Activated CD8-positive, alpha-beta memory T cell treated with anti-CD3 and anti-CD28 coated beads for 48 hours (primary cell): ENCODE measurements at places on chromosomes 2 and 18.

DNA sequence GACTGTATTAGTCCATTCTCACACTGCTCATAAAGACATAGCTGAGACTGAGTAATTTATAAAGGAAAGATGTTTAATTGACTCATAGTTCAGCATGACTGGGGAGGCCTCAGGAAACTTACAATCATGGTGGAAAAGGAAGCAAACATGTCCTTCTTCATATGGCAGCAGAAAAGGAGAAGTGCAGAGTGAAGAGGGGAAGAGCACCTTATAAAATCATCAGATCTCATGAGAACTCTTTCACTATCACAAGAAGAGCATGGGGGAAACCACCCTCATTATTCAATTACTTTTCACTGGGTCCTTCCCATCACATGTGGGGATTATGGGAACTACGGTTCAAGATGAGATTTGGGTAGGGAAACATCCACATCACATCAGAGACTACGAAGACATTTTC, 43.0 kb upstream of the CAVIN2 start:
- DNase-seq = no peak

DNA sequence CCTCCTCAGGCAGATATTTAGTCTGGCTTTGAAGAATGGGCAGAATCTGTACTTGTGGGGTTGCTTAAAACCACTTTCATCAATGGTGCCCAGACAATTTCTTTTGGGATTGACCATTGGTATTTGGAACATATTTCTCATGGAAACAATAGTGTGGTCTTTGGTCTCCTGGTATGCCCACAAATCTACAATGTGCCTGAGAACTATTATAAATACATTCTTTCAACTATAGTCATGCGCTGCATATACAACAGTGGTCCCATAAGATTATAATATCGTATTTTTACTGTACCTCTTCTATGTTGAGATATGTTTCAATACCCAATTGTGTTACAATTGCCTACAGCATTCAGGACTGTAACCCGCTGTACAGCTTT, 34.8 kb upstream of the PPP4R1 start:
- DNase-seq = no peak

- no peak for DNase-seq
Observed at GRCh38 chr2:223936862-223937326, 8.2 kb downstream of the WDFY1 start.

- DNase-seq = no peak
Observed at GRCh38 chr2:100260712-100261620, 61.3 kb downstream of the LONRF2 start.

DNA sequence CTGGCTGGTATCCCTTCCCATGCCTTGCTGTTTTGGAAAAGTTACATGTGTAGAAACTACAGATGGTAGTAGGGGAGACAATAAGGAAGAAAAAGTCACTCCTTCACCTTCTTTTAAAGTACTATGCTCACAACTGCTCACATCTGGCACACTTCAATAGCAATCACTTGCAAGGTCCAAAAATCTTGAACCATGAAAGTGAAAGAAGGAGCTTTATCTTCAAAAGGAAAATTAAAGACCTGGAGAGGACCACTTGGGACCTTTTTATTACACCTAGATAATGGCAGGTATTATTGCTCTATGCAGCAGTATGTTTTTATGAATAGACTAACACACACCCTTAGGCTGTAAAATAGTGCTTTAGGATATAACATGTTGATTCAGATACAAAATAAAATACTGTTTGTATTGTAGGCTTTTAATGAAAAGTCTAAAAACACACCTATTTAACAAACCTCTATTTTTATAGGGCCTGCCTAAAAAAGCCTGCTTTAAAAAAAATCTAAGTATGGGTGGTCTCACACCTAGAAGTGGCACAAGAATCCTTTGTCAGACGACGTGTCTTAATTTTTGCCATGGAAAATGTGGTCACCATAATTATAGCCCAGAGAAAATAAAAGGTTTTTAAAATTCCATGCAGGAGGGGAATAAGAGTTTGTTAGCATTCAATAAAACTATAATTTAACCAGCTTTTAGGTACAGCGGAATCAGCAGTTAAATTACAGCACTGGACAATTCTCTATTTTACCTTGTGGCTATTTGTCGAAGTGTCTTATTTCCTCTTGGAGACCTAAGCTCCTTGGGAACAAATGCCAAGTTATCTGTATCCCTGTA, 124.0 kb downstream of the BCL2 start:
- DNase-seq = no peak
